ENCODE measurements at places on chromosomes 5 and 9.

- H3K4me1 ChIP-seq, result peaks cover 1% of the 10 kb centered on the region
- H3K27me3 ChIP-seq, result no peaks in the 10 kb centered on the region
- H3K27ac ChIP-seq, result no peak overlapping the region
- DNase-seq, result no peak
- no peaks in the 10 kb centered on the region for H3K36me3 ChIP-seq
Observed at GRCh38 chr5:115623658-115624057, 2.2 kb downstream of the TMED7 start.

- no peaks in the 10 kb centered on the region for H3K27me3 ChIP-seq
- no peak overlapping the region for H3K27ac ChIP-seq
- H3K36me3 ChIP-seq, result no peaks in the 10 kb centered on the region
- DNase-seq, result no peak
- H3K4me1 ChIP-seq, result no peaks in the 10 kb centered on the region
Observed at GRCh38 chr5:143653256-143653655, 158.7 kb upstream of the HMHB1 start.

GRCh38 chr9:13088720-13089427 lies 190.6 kb downstream of the MPDZ start:
- H3K27me3 ChIP-seq, result no peaks in the 10 kb centered on the region
- no peaks in the 10 kb centered on the region for H3K36me3 ChIP-seq
- no peaks in the 10 kb centered on the region for H3K4me1 ChIP-seq
- DNase-seq, result peak; percentile 44
- no peak overlapping the region for H3K4me3 ChIP-seq
- no peak overlapping the region for H3K27ac ChIP-seq

DNA sequence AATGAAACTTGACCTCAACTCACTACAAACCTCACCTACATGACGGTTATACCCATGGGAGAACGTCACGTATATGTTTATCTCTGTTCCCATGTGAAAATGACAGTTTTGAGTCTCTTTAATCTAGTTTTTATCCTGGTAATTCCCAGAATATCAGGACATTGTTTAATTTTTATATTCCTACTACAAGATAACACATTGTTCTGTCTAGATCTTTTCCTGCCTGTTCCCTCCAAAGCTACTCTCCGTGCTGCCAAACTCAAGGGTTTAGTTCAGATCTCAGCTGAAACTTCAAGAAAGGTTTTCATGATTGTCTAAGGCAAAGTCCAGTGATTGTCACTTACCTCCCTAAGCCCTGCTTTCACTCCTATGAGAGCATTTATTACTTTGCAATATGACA lies 1159.4 kb upstream of the SEMA6A start:
- H3K27me3 ChIP-seq, result no peaks in the 10 kb centered on the region
- H3K4me3 ChIP-seq, result no peak overlapping the region
- H3K27ac ChIP-seq, result no peak overlapping the region
- no peaks in the 10 kb centered on the region for H3K36me3 ChIP-seq

- H3K4me3 ChIP-seq, result no peak overlapping the region
- H3K27ac ChIP-seq, result peak overlapping the region; percentile 57
- H3K27me3 ChIP-seq, result no peaks in the 10 kb centered on the region
Observed at GRCh38 chr5:31096238-31096865, 97.1 kb upstream of the CDH6 start.

DNA sequence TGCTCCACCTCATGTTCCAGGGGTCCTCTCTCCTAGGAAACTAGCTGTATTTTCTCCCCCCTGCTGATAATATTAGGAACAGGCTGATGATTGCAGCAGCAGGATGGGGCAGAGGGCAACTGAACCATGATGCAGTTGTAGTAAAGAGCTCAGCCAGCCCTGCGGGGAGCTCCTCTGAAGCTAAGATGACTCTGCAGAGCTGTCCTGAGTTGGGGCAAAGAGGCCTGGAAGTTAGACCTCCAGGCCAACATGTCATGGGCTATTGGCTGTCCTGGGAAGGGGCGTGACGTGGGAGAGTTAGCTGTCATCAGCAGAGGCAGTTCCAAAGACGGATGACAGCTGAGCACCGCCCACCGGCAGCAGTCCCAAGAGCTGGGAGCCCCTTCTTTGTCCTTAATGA lies 6.6 kb upstream of the FBP1 start:
- no peaks in the 10 kb centered on the region for H3K4me1 ChIP-seq
- no peak overlapping the region for H3K27ac ChIP-seq
- no peaks in the 10 kb centered on the region for H3K27me3 ChIP-seq
- DNase-seq, result peak; percentile 40
- no peaks in the 10 kb centered on the region for H3K36me3 ChIP-seq

DNA sequence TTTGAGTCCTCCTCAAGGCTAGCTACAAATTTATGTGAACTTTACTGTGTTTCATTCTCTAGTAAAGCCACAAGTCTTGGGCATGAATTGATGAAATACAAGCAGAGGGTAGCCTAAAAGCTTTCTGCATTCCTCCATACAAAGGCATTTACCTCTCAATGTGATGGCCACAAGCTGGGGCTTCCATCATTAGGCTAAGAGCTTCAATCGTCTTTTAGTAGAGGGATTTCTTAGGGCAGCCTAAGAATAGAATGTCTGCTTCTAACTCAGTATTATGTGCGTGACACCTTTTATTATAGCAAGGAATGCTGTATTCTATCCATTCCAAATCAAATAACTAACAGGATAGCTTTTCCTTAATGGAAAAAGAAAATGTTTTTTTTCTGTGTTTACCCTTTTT lies 3.7 kb downstream of the PLAC8L1 start:
- H3K36me3 ChIP-seq, result peaks cover 5% of the 10 kb centered on the region
- no peak overlapping the region for H3K27ac ChIP-seq
- H3K4me3 ChIP-seq, result no peak overlapping the region
- DNase-seq, result no peak
- H3K27me3 ChIP-seq, result no peaks in the 10 kb centered on the region

DNA sequence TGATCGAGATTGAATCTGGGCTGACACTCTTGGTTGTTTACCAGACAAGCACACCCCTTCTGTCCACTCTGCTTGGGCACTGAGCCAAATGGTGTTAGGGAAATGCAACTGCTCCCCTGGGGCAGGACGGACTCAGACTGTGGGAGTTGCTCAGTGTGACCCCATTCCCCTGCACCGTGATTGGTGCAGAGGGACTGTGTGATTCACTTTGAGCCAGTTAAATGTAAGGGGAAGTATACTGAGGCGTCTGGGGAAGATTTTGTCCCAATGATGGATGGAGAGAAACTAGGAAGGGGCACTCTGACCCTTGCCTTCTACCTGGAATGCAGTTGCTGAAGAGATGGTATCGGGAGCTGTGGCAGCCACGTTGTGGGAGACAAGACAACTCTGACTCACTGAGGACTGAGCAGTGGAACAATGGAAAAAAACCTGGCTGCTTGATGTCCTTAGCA lies 196.0 kb upstream of the ANKRD55 start:
- no peak overlapping the region for H3K4me3 ChIP-seq
- no peaks in the 10 kb centered on the region for H3K27me3 ChIP-seq
- no peak overlapping the region for H3K27ac ChIP-seq
- no peak for DNase-seq

GRCh38 chr9:89464300-89464901 lies 33.5 kb downstream of the SEMA4D start:
- H3K27ac ChIP-seq, result no peak overlapping the region
- H3K36me3 ChIP-seq, result no peaks in the 10 kb centered on the region
- no peak overlapping the region for H3K4me3 ChIP-seq
- peak; percentile 30 for DNase-seq
- H3K27me3 ChIP-seq, result no peaks in the 10 kb centered on the region

DNA sequence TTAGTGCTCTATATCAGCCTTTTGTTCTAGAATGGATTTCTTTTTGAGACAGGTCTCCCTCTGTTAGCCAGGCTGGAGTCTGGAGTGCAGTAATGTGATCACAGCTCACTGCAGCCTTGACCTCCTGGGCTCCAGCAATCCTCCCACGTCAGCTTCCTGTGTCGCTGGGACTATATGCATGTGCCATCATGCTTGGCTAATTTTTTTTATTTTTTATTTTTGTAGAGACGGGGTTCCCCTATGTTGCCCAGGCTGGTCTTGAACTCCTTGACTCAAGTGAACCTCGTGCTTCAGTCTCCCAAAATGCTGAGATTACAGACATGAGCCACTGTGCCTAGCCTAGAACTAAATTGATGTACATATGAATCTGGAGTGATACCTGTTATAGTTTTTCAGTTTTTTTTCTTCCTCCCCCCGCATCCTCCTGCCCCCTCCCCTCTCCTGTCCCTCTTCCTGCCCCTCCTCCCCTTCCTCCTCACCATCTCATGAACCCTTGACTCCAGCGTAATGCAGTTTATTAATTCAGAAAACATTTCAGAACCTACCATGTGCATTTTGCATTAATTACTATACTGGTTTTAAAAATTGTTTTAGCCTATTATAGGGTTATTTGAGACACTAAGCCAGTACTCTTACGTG lies 37.4 kb upstream of the TNFAIP8 start:
- H3K36me3 ChIP-seq, result no peaks in the 10 kb centered on the region
- H3K27me3 ChIP-seq, result no peaks in the 10 kb centered on the region
- H3K27ac ChIP-seq, result no peak overlapping the region
- no peaks in the 10 kb centered on the region for H3K4me1 ChIP-seq
- DNase-seq, result no peak

DNA sequence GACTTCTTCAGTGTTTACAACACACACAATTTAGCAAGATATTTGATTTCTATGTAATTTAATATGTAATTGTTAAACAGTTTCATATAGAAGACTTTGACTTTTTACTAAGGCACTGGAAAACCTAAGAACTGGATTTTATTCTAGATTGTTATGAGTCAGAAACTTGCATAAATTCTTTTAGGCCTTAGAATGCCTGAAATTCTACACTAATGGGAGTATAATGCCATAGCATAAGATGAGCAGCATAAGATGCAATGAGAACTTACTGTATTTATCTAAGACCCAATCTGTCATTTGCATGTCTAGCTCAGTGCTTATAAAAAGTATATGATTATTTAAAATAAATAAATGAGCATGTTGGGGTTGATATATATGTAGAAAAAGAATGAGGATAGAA lies 285.2 kb downstream of the CDH12 start:
- no peaks in the 10 kb centered on the region for H3K36me3 ChIP-seq
- no peaks in the 10 kb centered on the region for H3K27me3 ChIP-seq
- H3K4me3 ChIP-seq, result no peak overlapping the region
- H3K27ac ChIP-seq, result no peak overlapping the region
- H3K4me1 ChIP-seq, result no peaks in the 10 kb centered on the region
- no peak for DNase-seq

GRCh38 chr9:89353989-89354388 lies 35.7 kb downstream of the SECISBP2 start:
- no peak overlapping the region for H3K27ac ChIP-seq
- no peak for DNase-seq

DNA sequence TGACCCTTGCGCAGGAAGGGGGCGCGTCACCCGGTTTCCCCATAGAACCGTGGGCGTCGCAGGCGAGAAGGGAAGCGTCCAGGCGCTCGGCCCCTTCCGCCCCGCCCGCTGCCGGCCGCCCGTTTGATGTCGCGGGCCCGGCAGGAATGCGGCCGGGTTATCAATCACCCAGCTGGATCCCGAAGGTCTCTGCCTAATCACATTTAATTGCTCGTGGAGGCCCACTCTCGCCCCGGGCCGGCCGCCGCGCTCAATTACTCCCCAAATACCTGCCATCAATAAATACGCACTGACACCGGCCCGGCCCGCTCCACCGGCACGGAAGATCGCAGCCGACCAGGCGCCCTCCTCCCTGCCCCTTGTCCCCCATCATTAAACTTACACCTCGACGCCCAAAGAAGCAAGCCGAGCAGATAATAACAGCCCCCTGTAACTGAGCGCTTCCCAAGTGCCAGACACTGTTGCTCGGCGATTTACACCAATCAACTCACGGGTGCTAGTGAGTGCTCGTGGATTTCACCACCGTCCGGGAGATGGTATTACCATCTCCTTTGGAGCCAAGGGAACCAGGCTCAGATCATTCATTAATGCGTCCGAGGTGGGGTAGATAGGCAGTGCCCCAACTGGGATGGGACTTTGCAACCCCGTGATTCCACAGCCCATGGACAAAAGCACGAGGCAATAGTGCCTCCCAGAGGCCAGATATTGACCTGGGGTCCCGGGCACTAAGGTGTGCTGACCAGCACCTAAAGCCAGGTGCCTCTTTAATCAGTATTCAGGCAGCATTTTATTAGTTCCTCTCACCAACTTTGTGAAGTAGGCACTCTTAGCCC lies 11.3 kb downstream of the MSX2 start:
- DNase-seq, result no peak
- H3K4me3 ChIP-seq, result no peak overlapping the region
- no peaks in the 10 kb centered on the region for H3K36me3 ChIP-seq

- DNase-seq, result no peak
- no peaks in the 10 kb centered on the region for H3K4me1 ChIP-seq
- H3K27me3 ChIP-seq, result no peaks in the 10 kb centered on the region
- H3K4me3 ChIP-seq, result no peak overlapping the region
- H3K27ac ChIP-seq, result no peak overlapping the region
Observed at GRCh38 chr9:132012704-132013357, 66.8 kb downstream of the MED27 start.

DNA sequence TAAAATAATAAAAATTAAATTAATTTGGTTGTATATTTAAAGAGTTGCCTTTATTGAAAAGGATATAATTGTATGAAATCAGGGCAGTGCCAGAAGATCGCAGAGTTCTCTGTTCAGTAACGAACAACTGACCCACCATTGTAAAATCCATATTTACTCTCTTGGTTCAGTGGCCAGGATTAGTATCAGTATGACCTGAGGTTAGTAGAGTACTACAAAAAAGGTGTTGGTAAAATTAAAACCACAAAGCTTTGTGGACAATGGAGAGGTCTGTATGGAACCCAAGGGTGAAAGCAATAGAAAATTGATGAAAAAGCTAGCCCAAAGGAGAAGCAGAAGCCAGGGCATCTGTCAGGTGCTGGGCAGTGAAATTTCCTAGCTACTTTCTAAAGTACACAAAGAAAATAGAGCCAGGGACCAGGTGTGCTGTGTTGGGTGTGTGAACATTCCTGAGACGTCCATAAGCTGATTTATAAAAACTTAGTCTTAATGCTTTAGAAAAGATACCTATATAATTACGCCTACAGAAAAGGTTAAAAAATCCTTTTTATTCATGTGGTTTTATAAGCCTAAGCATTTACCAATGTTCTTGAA lies 159.5 kb downstream of the AOPEP start:
- H3K27me3 ChIP-seq, result no peaks in the 10 kb centered on the region
- H3K36me3 ChIP-seq, result no peaks in the 10 kb centered on the region
- H3K27ac ChIP-seq, result no peak overlapping the region
- no peak overlapping the region for H3K4me3 ChIP-seq

GRCh38 chr9:135607401-135608293 lies 31.7 kb downstream of the GLT6D1 start:
- H3K4me1 ChIP-seq, result no peaks in the 10 kb centered on the region
- H3K27ac ChIP-seq, result no peak overlapping the region
- no peaks in the 10 kb centered on the region for H3K27me3 ChIP-seq
- H3K36me3 ChIP-seq, result no peaks in the 10 kb centered on the region
- no peak overlapping the region for H3K4me3 ChIP-seq
- no peak for DNase-seq

GRCh38 chr9:129317179-129318011 lies 139.3 kb upstream of the IER5L start:
- H3K36me3 ChIP-seq, result no peaks in the 10 kb centered on the region
- DNase-seq, result peak; percentile 78
- H3K27ac ChIP-seq, result no peak overlapping the region
- no peaks in the 10 kb centered on the region for H3K4me1 ChIP-seq

GRCh38 chr5:173825215-173825865 lies 62.8 kb upstream of the CPEB4 start:
- no peak overlapping the region for H3K4me3 ChIP-seq
- no peaks in the 10 kb centered on the region for H3K27me3 ChIP-seq

GRCh38 chr5:39414426-39414825 lies 10.4 kb downstream of the DAB2 start:
- peaks cover 11% of the 10 kb centered on the region for H3K4me1 ChIP-seq
- no peak overlapping the region for H3K27ac ChIP-seq
- no peaks in the 10 kb centered on the region for H3K27me3 ChIP-seq
- no peak for DNase-seq
- H3K36me3 ChIP-seq, result no peaks in the 10 kb centered on the region
